ENCODE measurements at places on chromosomes 1 and 21.

GRCh38 chr1:206455289-206455665, 15.0 kb upstream of the IKBKE start:
- DNase-seq: no peak

DNA sequence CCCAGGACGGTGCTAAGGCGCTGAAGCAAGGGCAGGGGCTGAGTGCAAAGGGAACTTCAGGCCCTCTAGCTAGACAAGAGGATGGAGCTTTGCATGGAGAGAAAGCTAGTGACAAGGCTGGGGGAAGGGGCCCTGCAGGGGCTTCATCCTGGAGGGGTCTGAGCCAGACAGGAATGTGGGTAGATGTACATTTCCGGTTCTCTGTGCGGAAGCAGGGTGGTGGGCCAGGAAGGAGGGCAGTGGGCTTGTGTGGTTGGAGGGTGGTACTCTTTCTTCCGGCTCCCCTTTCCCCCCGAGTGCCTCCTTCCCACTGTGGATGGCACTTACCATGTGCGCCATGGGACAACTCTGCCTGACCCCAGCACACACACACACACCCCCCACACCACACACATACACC, 1.5 kb downstream of the KISS1 start:
- DNase-seq: no peak

DNA sequence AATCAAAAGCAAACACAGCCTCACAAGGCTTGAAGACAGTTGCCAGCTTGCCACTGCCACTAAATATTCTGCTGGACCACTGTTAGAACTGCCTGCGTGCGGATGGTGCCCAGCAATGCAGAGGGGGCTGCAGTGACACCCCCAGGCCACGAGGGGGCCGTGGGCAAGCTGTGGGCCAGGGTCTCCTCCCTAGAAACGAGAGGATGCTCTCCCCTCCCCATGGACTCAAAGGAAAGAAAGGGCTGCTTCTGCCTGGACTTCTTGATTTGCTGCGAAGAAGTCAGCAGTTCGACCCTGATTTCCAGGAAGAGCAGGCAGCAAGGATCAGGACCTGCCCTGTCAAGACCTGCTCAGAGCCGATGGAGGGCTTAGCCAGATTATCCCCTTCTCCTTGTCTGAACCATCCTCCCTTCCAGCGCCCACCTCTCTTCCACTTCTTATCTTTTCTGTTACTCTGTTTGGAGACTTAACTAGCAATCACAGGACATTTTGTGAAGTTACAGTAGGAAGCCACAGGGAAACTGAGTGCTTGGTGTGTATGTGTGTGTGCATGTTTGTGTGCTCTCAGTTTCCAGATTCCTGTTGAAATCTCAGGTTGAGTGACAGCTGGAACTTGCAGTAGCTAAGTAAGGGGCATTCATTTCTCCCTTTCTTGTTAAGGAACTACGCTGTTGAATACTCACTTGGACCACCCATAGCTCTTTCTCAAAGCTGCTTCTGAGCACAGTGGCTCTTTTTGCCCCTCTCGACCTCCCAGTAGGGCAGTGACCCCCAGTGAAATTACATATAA, 2.7 kb downstream of the MAN1C1 start:
- peak; percentile 83 for DNase-seq

DNA sequence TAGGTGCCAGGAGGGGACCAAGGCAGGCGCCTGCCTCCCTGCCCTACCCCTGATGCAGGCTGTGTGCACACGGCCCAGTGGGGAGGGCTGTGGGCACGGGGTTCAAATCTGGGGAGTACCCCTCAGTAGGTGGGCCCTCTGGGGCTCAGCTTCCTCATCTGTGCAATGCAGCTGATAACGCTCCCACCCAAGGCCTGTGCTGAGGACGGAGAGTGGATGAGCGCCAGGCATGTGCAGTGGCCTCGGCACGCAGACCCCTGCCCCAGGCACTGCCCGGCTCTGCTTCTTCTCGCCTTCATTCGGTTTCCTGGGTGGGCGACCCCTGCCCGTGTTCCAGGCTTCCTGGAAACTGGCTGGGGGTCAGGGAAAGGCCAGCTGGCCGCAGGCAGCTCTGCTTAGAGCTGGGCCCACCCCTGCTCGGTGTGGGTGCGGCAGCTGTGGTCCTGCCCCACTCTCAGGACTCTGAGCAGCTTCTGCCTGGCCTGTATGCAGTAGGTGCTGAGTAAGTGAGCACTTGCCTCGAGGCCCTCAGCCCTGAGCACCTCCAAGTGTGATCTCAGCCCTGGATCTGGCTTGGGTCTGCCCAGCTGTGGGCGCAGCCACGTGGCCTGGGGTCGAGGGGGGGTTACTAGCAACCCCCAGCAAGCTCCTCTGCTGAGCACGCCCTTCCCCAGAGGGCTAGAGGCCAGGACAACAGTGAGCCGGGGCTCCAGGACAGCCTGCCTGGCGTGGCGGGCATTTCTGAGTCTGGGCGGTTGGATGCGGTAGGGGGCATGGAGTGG, 11.9 kb upstream of the TNFRSF14 start:
- DNase-seq: no peak

GRCh38 chr1:100539836-100540536, 2.0 kb downstream of the GPR88 start:
- DNase-seq: no peak

- DNase-seq: no peak
These were observed 325.2 kb upstream of the NRIP1 start for GRCh38 chr21:15390049-15390448.

DNA sequence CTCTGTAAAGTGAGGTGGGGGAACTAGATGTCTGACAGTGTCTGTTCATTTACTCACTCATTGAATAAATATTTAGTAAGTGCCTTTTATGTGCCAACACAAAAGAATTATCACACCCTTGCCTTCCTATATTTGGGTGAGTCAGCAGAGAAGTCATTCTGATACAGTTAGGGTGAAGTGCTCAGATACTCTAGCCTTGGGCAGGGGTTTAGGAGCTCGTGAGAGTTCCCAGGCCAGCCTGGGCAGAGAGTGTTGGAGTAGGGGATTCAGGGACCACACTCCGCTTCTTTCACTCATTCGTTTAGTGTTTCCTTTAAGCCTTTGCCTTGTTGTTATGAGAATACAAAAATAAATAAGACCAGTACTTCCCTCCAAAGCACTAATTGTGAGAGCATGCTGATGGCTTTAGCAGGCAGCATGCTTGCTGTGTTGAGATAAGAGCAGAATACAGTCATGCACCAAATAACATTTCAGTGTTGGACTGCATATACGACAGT, 83.9 kb downstream of the DYRK1A start:
- no peak for DNase-seq

DNA sequence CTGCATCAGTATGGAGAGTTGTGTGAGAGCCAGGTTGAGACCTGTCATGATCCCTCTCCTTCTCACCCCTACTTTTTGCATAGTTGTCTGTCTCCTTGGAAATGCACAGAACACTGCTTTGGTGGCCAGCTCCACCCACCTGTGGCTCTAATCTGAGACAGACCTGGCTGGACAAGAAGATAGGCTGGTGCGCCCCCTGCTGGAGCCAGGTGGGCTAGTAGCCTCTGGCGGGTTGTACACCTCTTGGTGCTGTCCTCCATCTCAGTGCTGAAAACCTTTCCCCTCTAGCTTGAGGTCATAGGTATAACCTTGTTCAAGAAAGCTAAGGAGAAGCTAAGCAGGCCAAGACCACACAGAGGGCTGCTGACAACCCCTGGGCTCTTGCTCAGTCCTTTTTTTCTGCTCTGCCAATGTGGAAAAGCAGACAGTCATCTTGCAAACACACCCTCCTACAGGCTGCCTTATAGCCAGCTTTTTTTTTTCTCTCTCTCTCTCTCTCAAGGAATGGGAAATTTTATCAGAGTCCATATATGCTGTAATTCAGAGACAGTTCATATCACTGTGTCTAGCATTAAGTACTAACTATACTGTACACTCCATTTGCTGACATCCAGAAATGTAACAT, 58.8 kb upstream of the SPATA6 start:
- peak; percentile 64 for DNase-seq

DNA sequence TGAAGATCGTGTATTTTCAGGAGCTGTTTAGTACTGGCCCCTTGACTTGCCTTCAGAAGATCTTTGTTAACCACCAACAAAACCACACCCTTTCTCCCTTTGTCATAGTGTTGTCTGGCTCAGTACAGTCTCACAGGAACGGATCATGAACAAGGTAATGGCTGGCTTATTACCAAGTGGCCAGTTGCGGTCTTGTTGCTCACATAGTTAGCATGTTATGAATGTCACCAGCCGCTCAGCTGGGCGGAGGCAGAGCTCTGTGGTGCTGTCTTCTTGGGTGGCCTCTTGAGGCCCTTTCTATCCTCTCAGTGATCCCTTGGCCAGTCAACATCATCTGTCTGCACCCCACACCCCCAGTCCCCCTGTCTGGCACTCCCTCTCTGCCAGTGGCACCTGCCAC, 21.4 kb downstream of the CNIH3 start:
- no peak for DNase-seq

- no peak for DNase-seq
These were observed 48.5 kb downstream of the RHBG start for GRCh38 chr1:156417401-156418020.

- no peak for DNase-seq
These were observed 76.7 kb downstream of the NFASC start for GRCh38 chr1:204947338-204947737.

DNA sequence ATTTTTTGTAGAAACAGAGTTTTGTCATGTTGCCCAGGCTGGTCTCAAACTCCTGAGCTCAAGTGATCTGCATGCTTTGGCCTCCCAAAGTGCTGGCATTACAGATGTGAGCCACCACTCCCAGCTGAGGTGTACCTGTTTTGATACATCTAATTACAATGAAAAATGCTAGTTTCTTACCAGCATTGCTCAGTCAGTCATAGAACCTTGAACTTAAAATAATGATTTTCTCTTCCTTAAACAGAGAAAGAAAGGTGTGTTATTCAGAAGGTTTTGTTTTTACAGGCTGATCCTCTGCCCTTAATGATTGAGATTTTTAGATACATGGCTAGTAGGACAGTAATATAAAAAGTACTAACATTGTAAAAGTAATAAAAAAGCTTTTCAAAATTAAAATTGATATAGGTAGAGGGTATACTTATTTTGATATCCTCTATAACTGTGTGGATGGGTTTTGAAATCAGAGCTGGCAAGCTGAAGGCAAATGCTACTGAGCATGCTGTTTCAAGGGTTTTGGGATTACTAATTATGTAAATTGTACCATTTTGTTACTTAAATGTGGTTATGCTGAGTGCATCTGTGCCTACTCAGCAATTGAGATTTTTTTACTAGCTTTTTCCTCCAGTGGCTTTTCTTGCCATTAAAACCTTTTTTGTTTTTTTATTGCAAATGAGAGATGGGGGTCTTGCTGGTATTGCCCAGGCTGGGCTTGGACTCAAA, 16.1 kb downstream of the PRRC2C start:
- no peak for DNase-seq

- no peak for DNase-seq
These were observed 39.0 kb downstream of the AHDC1 start for GRCh38 chr1:27564710-27565649.

DNA sequence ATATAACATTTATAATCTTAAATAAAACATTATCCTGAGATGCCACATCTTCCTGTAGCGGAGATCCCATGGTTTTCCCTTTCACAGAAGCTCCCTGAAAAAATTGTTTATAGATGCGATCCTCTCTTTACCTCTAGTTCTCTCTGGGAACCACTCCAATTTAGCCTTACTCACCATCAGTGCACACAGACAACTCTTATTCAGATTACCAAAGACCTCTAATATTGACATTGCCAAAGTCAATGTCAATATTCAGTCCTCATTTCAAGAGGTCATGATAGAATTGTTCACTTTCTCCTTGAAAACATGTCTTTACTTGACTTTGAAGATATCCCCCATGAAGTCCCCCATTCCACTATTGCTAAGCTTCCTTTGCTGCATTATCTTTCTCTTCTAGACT, 248.8 kb downstream of the CTH start:
- no peak for DNase-seq

DNA sequence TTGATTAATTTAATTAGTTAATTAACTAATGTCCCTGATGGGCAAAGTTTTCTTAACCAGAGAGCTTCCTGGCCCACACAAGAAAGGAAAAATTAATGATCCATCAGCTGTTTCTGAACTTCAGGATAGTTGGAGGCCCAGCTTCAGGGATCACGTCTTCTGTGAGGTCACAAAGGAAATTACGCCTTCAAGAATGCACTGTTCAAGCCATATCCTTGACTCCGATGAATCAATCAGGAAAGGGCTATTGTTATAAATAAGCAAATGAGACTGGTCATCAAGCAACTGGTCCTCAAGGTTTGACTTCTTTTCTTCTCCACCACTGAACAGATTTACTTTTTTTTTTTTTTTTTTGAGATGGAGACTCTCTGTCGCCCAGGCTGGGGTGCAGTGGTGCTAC, 40.6 kb downstream of the TCP10L start:
- DNase-seq: no peak

DNA sequence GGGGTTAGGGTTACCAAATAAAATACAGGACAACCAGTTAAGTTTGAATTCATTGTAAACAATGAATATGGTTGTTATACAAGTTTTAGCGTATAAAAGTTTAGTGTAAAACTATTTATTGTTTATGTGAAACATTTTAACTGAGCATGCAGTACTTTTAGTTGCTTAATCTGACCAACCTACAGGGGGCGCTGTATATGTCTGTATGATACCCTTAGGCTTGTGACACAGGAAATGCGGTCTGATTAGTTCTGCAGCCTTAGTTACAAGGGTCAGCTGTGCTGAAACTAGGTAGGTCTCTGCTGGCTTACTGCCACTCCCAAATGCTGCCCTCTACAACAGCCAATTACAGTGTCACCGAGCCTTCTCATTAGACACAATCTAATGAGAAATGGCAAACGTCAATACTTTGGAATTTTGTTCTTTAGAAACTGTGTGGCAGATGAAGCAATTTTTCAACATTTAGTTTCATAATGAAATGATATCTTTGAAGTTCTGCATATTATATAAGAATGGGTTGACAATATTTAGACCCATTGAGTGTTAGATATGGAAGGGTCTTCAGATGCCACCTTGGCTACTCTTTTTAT, 56.2 kb downstream of the NTNG1 start:
- no peak for DNase-seq

GRCh38 chr1:24964811-24965570, 34.9 kb upstream of the RUNX3 start:
- peak; percentile 93 for DNase-seq

GRCh38 chr1:227378181-227378580, 59.9 kb upstream of the CDC42BPA start:
- no peak for DNase-seq

DNA sequence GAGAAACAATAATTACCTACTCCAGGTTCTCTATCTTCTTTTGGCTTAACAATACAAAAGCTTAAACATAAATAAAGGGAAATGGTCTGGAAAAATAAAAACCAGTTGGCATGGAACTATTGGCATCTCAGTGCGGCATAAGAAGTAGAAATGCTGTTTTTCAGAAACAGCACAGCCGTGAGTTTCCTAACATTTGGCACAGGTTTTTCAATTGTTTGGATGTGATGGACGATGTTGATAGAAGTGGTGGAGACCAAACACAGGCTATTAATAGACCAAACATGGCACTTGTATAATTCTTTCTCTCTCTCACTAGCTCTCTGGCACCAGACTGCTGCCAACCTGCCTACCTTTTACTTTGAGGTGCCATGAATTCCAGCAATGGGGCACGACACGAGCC, 36.2 kb downstream of the KCNN3 start:
- no peak for DNase-seq

GRCh38 chr21:34907461-34908418, 141.4 kb downstream of the RUNX1 start:
- DNase-seq: no peak

Measured in activated effector memory CD4-positive, alpha-beta T cell treated with anti-CD3 and anti-CD28 coated beads, Interleukin-2, amount 50 U/mL, for 16 hours (primary cell).